ENCODE measurements at places on chromosomes 6 and 20. TPM values are rescaled to one million over a fixed set of nuclear protein-coding genes. Genes with fewer than 3 reads are reported as not detected.

- DNase-seq: no peak
These were observed 8.8 kb downstream of the BICRAL start for GRCh38 chr6:42790549-42791181.

DNA sequence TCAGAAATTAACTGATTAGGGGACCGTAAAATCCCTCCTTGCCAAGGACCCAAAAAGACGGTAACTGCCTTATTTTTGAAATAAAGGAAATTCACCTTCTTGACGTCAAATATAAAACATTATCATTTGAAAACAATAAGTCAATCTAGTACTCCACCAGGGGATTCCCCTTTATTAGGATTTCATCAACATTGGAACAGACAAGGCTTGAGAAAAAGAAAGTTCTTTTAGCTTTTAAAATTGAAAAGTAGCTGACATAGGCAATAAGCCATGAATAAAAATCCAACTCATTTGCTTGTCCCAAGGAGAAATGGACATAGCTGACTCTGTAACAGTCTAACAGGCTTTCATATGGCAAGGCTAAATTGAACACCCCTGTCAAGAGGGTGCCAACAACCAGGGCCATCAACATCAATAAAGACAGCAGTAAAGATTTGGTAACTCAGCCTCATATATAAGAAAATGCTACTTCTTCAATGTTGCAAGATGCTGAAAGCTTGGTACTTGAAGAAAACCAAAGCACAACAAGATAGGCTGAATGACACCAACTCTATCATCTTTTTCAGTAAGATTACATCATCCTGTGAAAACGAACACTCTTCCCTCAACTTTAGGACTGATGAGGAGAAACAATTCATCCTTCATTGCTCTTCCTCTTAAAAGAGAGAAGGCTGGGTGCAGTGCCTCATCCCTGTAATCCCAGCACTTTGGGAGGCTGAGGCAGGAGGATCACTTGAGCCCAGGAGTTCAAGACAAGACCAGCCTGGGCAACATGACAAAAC, 121.0 kb upstream of the PRDM1 start:
- DNase-seq: no peak

- no peak for DNase-seq
These were observed 84.5 kb upstream of the QKI start for GRCh38 chr6:163329991-163330390.

DNA sequence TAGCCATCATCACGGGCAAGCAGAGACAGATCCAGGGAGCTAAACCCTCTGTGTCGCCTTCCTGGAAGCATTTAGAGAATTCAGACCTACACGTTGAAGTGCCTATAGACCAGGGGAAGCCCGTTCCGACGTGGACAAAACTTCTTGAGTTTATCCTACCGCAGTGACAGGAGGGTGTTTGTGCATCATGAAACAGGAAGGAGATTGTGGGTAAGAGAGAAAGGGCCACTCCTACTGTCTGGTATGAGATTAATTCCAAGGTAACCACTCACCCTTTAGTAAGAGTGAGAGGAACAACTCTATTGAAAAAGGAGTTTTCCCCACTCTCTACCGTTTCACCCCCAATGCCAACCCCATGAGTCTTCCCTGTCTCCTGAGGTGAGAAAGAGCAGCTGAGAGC, 133.7 kb downstream of the TFAP2C start:
- no peak for DNase-seq

The CTSZ gene
- 145 TPM for total RNA-seq

The CD93 gene
- 85.1 TPM for total RNA-seq

The CD83 gene
- total RNA-seq: 2.1 TPM
